ENCODE measurements at places on chromosomes 1 and 21.

DNA sequence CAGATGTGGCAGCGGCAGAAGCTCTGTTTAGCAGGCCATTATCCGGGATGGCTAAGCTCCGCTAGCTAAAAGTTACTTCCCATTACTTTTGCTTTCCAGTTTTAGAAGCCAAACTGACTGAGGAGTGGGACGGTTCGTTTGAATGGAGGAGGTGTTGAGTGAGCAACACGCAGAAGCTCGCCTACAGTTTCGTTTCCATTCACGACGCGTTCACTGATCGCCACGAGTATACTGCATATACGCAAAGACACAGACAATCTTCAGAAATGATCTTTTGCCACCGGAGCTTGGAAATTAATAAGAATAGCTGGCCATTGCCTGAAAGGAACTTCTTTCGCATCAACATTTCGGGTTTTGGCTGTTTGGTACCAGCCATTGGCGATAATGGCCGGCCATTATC lies 14.6 kb downstream of the SON start:
- no peak for DNase-seq

- peak; percentile 24 for DNase-seq
Observed at GRCh38 chr1:209674957-209675564, at the start of gene G0S2. Gene G0S2 (plus strand): TSS chr1:209675412. CDS start chr1:209675685, 273 bp downstream.

GRCh38 chr1:44681905-44682882 lies 7.7 kb downstream of the ARMH1 start:
- DNase-seq: no peak

DNA sequence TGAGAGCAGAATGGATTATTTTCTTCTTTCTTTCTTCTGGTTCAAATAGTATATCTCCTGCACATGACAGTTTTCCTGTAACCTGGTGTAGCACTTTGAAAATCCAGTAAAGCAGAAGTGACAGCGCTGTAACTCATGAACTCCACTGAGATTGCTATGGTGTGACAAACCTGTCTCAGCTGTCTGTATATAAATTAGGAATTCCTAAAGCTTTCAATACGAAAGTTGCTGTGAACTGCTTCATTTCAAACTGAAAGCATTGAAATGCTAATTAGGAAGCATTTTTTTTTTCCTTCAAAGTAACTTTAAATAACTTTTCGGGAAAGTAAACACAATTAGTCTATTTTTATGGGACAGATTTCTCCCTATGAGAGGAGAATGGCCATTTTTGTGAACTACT lies 646.9 kb upstream of the ZP4 start:
- no peak for DNase-seq

DNA sequence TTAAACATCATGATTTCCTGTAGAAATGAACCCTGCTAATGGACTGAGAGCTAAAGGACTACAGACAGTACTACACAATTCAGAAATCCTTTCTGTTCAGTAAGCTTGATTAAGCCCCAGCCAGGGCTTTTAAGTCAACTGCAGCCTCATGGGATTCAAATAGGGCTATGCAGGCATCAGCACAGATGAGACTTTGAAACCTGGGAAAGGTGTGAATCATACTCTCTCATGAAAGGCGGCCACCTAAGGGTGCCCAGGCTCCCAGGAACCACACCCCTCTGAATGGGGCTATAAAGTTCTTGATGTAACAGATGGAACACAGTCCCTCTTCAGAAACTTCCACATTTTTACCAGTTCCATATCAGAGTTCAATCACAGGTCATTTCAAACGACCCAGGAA lies 7.6 kb downstream of the SIPA1L2 start:
- no peak for DNase-seq

GRCh38 chr1:23403038-23403336 lies 21.6 kb downstream of the TCEA3 start:
- DNase-seq: no peak

All from progenitor cell of endocrine pancreas (in vitro differentiated cells).